ENCODE measurements at places on chromosomes 6 and 20. TPM values are rescaled to one million over a fixed set of nuclear protein-coding genes. Genes with fewer than 3 reads are reported as not detected.

TNF gene
- not detected for total RNA-seq

RSPO4 gene
- total RNA-seq, result not detected

PTCHD4 gene
- total RNA-seq, result 0.04 TPM

PCSK2 gene
- not detected for total RNA-seq

CD109 gene
- total RNA-seq, result 81.2 TPM
